ENCODE measurements at places on chromosomes 5 and 9.

DNA sequence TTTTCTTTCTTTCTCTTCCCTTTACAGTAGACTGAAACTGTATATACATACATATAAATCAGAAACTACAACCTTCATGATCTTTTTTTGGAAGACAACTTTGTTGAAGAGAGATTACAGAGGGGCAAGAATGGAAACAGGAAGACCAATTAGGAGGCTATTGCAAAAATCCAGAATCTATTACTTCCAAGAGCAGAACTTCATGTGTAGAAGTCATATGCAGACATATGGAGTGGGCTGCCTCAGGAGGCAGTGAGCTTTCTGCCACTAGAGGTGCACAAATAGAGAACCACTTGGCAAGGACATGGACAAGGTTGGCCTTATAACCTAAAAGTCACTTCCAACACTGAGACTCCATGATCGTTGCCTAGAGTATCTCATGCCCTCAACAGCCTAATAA lies 157.8 kb upstream of the NR4A3 start:
- DNase-seq = no peak

DNA sequence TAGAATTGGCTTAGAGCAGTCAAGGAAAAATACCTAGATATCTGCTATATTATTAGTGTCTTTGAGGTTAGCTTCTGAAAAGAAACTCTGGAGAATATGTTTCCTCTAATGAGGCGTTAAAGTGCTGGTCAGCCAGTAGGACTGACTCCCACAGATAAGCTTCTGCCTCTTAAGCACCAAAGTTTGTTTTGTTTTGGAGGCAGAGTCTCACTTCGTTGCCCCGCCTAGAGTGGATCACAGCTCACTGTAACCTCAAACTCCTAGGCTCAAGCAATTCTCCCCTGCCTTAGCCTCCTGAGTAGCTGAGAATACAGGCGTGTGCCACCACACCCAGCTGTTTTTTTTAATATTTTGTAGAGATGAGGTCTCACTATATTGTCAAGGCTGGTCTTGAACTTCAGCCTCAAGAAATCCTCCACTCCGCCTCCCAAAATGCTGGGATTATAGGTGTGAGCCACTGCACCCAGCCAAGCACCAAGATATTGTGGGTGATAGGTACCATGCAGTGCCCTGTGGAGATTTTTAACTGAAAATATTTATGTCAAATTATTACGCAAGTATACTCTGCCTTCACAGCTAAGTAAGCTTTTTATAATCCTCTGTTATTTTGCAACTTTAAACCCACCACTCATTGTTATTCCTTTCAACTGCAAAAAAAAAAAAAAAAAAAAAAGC lies 24.7 kb upstream of the TMEM171 start:
- DNase-seq = no peak

GRCh38 chr5:12016159-12016746 lies 112.0 kb upstream of the CTNND2 start:
- DNase-seq = no peak

GRCh38 chr9:12394105-12394504 lies 299.1 kb upstream of the TYRP1 start:
- no peak for DNase-seq

GRCh38 chr5:52989025-52989780 lies at the start of gene ITGA2:
Gene ITGA2, plus strand, starts transcription at chr5:52989352. Its CDS starts 117 bp downstream, at chr5:52989469.
- DNase-seq = no peak

GRCh38 chr9:92385953-92386352 lies 18.4 kb downstream of the OGN start:
- DNase-seq = no peak

DNA sequence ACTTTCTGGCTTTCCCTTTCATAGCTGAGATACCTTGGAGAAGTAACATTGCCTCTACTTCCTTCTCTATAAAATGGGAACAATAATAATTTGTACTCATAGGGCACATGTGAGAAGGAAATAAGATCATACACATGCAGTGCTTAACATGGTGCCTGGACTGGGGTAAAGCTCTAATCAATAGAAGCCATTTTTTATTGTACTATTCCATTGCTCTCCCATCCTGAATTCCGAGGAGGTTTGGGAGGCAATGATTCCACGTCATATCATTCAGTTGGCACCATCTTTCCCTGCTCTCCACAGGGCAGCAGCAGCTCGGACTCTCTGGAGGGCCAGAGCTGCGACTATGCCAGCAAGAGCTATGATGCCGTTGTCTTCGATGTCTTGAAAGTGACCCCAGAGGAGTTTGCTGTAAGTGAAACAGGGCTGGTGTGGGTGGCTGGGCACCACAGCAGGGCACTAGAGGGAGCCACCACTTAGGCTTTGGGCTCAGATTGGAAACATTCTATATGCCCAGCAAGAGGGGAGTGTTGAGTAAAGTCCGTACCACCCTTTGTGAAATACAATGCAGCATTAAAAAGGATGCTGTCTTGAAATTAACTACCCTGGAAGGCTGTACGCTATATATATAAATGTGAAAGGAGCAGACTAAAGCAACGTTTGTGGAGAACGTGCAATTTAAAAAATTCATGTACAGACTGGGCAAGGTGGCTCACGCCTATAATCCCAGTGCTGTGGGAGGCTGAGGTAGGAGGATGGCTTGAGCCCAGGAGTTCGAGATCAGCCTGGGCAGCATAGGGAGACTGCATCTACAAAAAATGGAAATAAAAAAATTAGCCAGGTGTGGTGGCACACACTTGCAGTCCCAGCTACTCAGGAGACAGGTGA lies 51.2 kb downstream of the RALGPS1 start:
- DNase-seq = peak; percentile 18

DNA sequence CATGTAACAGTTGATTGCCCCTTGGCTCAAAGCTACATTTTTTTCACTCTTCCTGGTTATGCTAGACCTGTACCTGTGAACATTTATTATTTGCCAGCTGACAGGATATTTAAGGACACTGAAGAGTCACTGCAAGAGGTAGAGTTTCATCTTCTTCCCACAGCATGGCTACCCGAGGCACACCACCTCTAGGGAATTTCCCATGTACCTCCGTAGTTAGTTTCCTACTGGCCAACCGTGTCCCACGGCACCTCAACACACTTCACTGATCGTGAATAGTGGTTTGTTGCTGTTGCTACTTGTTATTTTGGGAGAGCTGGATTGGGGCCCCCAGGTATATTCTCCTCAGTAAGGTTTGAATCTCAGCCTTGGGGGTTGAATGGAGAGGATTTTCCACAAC lies 648.6 kb downstream of the SEMA5A start:
- no peak for DNase-seq

Data from iPS DF 6.9 (cell line).